ENCODE measurements at places on chromosomes 4 and X. TPM values are rescaled to one million over a fixed set of nuclear protein-coding genes. Genes with fewer than 3 reads are reported as not detected.

GRCh38 chr4:85774489-85774888 is 299.5 kb downstream of the ARHGAP24 start:
- no peak for DNase-seq

DNA sequence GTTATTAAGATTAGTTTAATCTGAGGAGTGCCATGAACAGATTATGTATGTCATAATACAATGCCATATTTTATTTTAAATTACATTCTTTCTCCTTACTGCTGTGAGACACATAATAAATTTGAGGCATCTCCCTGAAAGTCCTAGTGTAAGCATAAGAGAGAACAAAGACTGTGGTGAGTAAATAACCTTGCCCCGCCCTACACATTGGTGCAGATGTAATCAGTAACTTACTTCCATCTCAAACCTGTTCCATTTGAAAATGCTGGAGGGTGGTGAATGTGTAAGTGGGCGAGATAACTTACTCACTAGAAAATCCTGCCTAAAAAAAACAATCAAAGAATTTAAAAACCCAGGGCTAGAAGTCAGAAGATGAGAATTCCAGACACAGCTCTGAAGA is 338.1 kb upstream of the SLIT2 start:
- DNase-seq = no peak

DNA sequence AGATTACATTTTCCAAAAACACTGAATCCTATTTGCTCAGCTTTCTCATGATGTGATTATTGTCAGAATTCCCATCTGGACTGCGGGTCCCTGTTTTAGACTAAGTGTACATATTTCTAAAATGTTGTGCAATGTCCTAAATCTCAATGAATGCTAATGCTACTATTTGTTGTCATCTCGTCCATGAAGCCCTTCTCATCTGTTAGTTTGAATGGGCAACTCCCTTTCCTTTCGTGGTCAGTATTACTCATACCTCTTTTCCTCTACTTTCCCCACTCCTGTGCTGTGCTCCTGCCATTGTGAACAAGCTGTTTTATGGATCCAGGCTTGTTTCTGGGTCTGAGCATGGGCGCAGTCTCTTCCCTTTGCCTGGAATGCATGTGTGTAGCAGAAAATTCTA is 91.0 kb downstream of the MID1 start:
- DNase-seq = no peak

GRCh38 chr4:158200214-158200613 is 10.1 kb upstream of the TMEM144 start:
- DNase-seq = no peak

- DNase-seq = no peak
Measured at GRCh38 chr4:156195914-156196313, 242.2 kb upstream of the CTSO start.

GRCh38 chr4:40193016-40193571 is 3.7 kb upstream of the RHOH start:
- peak; percentile 77 for DNase-seq

Gene NEIL3
- total RNA-seq = 0.98 TPM

DNA sequence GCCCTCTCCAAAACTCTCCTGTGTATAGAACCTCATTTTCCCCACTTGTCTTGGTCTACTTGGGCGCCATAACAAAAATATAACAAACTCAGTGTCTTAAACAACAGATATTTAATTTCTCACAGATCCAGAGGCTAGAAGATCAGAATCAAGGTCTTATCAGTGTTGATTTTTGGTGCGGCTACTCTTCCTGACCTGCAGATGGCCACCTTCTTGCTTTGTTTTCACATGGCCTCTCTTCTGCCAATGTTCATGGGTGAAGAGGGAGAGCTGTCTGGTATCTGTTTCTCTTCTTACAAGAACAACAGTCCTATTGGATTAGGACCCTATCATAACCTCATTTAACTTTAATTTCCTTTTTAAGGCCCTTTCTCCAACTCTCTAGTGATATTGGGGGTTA is 177.3 kb downstream of the PABPC4L start:
- no peak for DNase-seq

DNA sequence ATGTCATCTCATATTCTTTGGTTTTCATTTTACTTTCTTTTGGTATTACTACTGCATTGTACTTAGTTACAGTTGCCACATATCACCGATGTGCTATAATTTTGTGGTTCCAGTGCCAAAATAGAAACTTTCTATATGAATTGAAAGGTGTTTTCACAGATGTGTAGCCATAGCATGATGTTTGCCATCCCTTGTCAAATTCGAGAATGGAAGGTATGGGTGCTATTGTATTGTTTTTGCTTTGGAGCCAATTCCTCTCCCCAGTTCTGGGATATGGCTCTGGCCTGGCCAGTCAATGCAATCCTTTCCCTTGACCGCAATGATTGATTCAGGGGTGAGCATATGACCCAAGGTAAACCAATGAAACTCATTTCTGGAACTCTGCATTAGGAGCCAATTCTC is 86.2 kb upstream of the RPS6KA3 start:
- no peak for DNase-seq

Gene TRIM75
- not detected for total RNA-seq

Gene DACH2
- not detected for total RNA-seq

- DNase-seq = no peak
Measured at GRCh38 chr4:107913283-107913899, 18.0 kb upstream of the CYP2U1 start.

GRCh38 chrX:17098516-17099247 is 152.2 kb downstream of the REPS2 start:
- no peak for DNase-seq

- no peak for DNase-seq
Measured at GRCh38 chrX:10008483-10009056, 41.4 kb downstream of the CLDN34 start.

GRCh38 chrX:7330971-7331746 is 183.2 kb upstream of the PUDP start:
- DNase-seq = no peak

DNA sequence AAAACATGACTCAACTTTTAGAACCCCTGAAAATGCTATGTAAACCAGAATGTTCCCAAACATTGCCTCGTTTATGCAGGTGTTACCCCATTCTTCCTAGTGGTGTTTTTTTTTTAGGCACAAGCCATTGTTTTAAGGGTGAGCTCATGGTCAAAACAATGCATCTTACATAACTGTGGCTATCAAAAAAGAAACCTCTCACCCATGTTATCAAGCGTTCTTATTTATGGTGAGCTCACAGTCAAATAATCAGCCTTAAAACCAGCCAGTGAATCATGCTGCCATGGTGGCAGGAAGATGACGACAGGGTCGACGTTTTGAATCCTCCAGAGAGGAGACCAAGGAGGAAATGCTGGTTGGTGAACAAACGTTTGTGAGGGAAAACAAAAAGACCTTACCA is 195.2 kb downstream of the KDR start:
- DNase-seq = no peak

- DNase-seq = no peak
Measured at GRCh38 chr4:36665985-36666527, 384.6 kb downstream of the DTHD1 start.

Gene PTPN13
- total RNA-seq = 66.3 TPM

GRCh38 chr4:30753316-30753715 is 33.1 kb downstream of the PCDH7 start:
- no peak for DNase-seq

Gene AMER1
- 4.9 TPM for total RNA-seq

Gene MAGT1
- total RNA-seq = 39.3 TPM

Gene NAT8L
- 1.7 TPM for total RNA-seq

GRCh38 chrX:149284616-149285015 is 220.5 kb downstream of the IDS start:
- DNase-seq = no peak

Data from vagina (tissue), 2 donors.